Stimulated activated CD8-positive, alpha-beta memory T cell treated with anti-CD3 and anti-CD28 coated beads, Interleukin-2, amount 100 ng/mL, for 48 hours (primary cell): ENCODE measurements at places on chromosomes 12 and 14.

- DNase-seq, result no peak
Observed at GRCh38 chr12:106671840-106672239, 89.0 kb downstream of the RFX4 start.

- no peak for DNase-seq
Observed at GRCh38 chr12:7190268-7191055, 976 bp downstream of the PEX5 start.

GRCh38 chr12:106144847-106145246 lies 6.1 kb upstream of the NUAK1 start:
- DNase-seq, result no peak

DNA sequence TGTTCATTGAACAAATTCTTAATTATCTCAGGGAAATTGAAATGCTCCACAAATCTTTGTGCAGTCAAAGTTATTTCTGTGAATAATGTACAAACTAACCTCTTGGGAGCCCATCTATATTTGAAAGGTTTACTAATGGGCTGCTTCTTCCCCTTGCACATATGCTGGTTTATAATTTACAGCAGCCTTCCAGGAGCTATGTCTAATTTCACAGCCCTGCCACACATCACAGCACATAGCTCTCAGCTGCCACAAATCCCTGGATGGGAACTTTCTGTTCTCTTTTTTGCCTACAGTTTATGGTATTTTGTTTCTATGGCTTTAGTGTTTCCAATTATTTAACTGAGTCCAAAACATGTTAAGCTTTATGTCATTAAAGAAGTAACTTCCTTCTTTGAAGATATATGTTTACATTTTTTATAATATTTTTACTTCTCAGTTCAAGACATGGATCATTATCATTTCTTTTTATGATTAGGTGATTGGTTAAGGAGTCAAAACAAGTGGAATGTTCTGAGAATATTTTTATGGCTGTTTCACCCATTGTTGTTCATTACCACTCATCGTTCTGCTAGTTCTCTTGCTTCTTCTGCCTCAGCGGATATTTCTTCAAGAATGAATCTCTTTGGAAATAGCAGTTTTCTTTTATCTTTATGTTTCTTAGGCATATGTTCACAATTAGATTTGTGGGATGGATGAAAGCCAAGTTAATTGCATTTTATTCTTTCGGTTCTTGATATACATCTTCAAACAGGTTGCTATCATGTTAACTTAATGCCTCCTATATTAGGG lies 475.6 kb upstream of the MIS18BP1 start:
- DNase-seq, result no peak

DNA sequence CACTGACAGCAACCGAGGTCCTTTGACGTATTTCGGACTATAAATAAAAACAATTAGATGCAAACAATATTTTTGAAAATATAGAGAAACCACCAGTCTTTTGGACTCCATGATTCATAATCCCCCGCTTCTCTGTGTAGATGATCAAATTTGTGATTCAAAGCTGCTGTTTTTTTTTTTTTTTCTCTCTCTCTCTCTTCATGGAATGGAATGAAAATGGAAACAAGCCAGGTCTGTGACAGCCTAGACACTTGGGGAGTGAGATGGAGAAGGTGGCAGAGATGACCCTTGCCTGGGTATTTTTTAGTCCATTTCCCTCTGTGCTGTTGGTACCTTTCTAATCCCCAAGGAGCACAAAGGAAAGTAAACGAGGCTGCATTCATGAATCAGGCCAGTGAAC lies 248.5 kb downstream of the GLT1D1 start:
- no peak for DNase-seq

GRCh38 chr14:55051165-55051422 lies 353 bp upstream of the MAPK1IP1L start:
- no peak for DNase-seq

- DNase-seq, result no peak
Observed at GRCh38 chr14:37046815-37047214, 125.6 kb downstream of the SLC25A21 start.

- DNase-seq, result no peak
Observed at GRCh38 chr12:120406069-120406468, 31.8 kb upstream of the COX6A1 start.

DNA sequence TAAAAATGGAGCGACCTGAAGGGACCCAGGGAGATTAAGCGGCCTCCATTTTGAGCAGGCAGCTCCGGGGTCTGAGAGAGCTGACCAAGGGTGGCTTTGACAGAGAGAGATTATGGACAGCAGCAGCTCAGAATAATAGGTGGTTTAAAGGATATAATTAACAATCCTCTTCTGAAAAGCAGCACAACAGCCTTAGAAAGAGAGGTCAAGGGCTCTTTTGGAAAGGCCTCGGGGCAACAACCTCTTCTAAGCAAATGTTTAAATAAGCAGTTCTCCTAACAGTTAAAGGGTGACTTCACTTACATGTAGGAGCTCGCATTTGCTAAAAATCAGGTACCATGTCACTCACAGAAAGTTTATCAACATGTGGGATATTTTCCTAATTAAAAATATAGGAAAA lies 87.2 kb upstream of the FRMD6 start:
- no peak for DNase-seq

- DNase-seq, result no peak
Observed at GRCh38 chr12:25835385-25835784, 123.1 kb upstream of the RASSF8 start.

GRCh38 chr12:5661811-5662210 lies 229.9 kb downstream of the NTF3 start:
- DNase-seq, result no peak

- no peak for DNase-seq
Observed at GRCh38 chr12:115440438-115440837, 756.5 kb upstream of the TBX3 start.

DNA sequence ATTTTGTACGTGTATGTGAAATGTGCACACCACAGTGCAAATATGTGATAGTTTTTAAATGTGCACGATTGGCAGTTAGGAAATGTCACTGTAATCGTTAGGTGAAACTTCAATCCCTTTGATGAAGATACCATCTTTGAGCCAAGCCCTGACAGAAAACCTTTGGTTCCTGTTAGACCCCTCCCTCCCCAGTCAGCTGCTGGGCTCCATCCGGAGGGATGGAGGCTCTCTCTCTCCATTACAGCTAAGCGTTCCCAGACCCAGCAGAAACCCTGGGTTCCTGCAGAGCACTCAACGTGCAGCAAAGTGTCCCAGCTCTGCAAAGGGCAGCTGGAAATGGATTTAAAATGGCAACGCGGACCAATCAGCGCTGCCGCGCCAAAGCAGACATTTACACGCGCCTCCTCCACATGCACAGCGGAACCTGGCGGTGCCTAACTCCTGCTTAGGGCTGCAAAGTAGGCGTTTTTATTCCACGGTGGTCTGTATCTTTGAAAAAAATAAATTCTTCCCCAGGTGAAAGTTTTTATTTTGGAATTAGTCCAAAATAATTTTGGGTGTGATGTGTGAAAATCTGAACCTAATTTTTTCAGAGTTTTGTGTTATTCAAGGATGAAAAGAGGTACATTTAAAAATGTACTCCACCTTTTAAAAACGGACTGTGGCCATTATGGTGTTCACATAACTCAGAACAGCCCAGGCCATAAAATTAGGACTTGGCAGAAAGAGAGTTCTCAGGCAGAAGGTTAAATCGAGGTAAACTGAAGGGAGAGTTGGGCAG lies 1.4 kb upstream of the HMGA2 start:
- DNase-seq, result no peak

DNA sequence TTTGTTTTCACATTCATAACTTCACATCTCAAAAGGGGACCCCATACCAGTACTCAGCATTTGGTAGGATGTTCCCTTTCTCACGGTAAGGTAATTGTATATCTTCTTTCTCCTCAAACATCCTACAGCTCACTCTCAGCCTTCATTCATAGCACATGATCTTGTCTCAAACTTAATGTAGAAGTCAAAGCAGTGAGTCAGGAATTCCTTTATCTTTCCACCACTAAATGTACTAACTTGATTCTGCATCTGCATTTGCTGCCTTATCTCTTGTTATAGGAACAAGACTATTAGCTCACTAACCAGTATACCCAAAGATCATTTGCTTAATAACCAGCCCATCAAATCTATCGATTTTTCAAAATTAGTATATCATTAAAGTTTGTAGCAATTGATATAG lies 22.9 kb downstream of the CPSF2 start:
- DNase-seq, result no peak

- no peak for DNase-seq
Observed at GRCh38 chr14:80627745-80628144, 313.8 kb downstream of the CEP128 start.

DNA sequence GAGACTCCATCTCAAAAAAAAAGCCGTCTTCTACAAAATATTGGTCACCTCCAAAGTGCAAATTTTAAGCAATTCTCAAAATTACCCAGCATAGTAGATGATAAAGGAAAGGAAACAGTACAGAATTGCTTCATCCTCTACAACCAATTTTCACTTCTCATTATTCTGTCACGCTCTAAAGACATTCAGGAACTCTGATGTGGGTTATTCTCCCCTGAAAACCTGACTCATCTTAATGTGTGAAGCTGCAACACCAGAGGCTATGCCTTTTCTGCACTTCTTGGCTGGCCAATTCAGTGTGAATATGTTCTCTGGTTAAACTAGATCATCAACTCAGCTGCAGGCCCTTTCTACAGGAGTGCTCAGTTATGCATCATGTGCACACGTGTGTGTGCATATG lies 11.0 kb downstream of the PTGER2 start:
- DNase-seq, result no peak

- DNase-seq, result no peak
Observed at GRCh38 chr14:102900631-102901571, 21.6 kb upstream of the AMN start.

DNA sequence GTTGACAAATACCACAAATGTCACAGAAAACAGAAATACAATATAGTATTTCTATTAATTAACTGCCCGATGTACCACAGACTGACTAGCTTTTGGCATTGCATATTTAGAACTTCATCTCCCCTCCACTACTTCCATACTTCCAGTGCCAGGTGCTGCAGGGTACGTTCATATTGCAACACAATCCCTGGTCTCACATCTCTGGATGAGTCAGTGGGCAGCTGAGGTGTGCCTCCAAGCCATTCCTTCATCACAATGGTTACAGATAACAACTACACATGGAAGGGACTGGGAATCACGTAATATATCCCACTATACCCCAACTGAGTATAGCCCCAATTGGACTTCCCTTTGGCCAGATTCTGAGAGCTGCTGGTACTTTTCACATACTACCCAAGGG lies 31.1 kb downstream of the CCDC198 start:
- no peak for DNase-seq

- no peak for DNase-seq
Observed at GRCh38 chr14:95299271-95299670, 20.4 kb downstream of the CLMN start.

DNA sequence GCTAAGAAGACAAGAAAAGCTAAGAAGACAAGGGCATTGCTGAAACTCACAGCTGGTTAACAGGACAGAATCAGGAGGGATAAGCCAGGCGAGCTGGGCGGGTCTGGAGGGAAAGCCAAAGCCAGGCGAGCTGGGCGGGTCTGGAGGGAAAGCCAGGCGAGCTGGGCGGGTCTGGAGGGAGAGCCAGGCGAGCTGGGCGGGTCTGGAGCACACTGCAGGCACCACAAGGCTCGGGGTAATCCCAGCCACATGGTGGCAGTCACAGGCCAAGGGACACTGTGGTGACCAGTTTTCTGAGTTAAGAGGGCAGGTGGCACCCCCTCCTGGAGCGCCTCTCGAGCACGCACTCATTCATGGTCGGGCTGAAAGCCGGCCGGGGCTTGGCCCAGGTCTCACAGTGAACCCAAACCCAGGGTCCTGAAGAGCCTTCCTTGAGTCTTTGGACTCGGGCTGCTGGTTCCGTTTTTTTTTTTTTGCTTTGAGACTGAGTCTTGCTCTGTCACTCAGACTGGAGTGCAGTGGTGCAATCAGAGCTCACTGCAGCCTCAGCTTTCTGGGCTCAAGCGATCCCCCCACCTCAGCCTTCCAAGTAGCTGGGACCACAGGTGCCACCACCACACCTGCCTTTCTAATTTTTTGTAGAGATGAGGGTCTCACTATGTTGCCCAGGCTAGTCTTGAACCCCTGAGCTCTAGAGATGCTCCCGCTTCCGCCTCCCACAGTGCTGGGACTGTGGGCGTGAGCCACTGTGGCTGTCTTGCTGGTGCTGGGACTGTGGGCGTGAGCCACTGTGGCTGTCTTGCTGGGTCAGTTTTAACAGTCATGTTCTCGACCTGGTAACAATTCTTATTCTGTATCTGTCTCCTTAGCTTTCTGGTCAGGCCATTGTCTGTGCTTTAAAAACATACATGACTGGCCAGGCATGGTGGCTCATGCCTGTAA lies 40.2 kb downstream of the HSP90AA1 start:
- DNase-seq, result no peak

DNA sequence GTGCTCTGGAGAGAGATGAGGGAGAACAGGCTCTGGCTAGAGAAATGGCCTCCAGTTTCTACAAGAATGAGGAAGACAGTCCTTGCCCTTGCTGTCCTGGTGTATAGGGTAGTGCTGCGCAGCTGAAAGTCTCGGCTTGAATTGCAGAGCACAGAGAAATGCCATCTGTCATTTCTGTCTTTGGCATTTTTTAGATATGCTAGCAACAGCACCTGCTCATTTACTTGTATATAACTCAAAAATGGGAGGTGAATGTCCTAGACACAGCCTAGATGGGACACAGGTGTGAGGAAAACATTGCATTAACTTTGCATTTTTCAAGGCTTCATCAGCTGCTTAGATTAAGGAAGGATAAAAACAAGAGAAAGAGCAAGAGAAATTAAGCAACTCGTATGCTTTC lies 35.8 kb downstream of the GPR19 start:
- DNase-seq, result no peak

- no peak for DNase-seq
Observed at GRCh38 chr14:22980672-22981089, 1.7 kb downstream of the AJUBA start.

DNA sequence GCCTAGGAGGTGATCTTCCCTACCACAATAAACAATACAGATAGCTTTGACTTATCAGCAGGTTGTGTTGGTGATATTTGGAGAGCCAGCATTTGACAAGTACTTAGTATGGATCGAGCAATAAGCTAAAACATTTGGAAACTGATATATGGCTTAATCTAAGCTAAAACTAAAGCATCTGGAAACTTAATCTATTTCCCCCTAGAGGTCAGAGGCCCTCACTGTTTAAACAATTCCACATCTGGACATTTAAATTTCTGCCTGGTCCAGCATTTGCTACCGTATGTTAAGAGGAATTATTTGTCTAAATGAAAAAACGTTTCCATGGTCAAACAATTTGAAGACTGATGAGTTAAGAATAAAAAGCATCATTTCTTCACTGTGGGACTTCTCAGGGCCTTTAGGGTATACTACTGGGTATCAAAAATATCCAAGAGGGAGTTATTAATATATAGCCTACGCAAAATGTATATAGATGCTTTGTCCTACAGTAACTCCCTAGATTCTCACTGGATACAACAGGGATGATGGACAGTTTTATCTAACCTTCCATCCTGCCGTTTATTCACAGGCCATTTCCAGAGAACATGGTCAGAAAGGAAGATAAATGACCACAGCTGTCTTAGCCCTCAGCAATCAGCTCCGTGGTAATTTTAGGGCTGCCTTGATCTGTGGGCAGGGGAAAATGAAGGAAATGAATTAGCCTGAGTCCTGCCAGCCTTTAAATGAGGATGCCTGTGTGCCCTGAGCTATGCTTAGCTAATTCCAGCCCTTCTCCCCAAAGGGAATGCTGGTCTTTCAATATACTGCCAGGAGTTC lies 135.4 kb upstream of the NUDT4 start:
- no peak for DNase-seq

- no peak for DNase-seq
Observed at GRCh38 chr12:24861766-24862540, 86.9 kb downstream of the BCAT1 start.

- no peak for DNase-seq
Observed at GRCh38 chr14:100534528-100535286, 52.5 kb downstream of the BEGAIN start.

- DNase-seq, result no peak
Observed at GRCh38 chr14:95741781-95742180, 27.9 kb upstream of the TCL1A start.
